ENCODE measurements at places on chromosomes 13 and 19. TPM values are rescaled to one million over a fixed set of nuclear protein-coding genes. Genes with fewer than 3 reads are reported as not detected.

CYP2A7 gene
- not detected for polyA plus RNA-seq

RPL13A gene
- polyA plus RNA-seq: 1,768 TPM

RPL28 gene
- 662 TPM for polyA plus RNA-seq

TMPRSS9 gene
- polyA plus RNA-seq: not detected

CGB2 gene
- polyA plus RNA-seq: not detected

HSH2D gene
- polyA plus RNA-seq: 8.8 TPM

NFKBIB gene
- 12.5 TPM for polyA plus RNA-seq

POSTN gene
- not detected for polyA plus RNA-seq

ZNF536 gene
- polyA plus RNA-seq: 0.63 TPM

CCDC70 gene
- polyA plus RNA-seq: not detected

CD37 gene
- 187 TPM for polyA plus RNA-seq
